Activated T-helper 1 cell treated with Interleukin-2 at 50 U/mL for 16 hours (primary cell): ENCODE measurements at places on chromosomes 6 and 20.

- DNase-seq: no peak
Measured at GRCh38 chr6:41667195-41667594, 28.9 kb downstream of the MDFI start.

- DNase-seq: no peak
Measured at GRCh38 chr6:13553646-13554045, 20.8 kb upstream of the SIRT5 start.

GRCh38 chr6:73503027-73503772, 17.6 kb downstream of the EEF1A1 start:
- no peak for DNase-seq

- no peak for DNase-seq
Measured at GRCh38 chr6:551829-552350, 105.0 kb downstream of the HUS1B start.

DNA sequence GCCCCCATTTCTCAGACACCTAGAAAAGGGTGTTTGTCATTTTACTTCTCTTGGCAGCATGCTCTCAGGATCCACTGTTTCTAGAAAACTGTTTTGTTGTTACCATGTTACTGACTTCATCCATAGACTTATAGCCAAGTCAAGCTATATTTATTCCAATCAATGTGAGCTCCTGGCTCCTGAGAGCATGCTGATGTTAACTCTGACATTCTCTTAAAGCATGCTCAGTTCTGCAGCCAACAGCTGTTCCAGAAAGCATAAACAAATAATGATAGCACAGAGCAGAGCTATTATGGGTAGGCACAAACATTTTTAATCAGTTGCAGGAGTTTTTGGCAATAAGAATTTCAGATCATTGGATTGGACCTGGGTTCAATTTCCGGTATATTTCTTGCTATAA, 92.4 kb upstream of the CEP85L start:
- DNase-seq: no peak

GRCh38 chr6:57252975-57253374, 30.9 kb upstream of the RAB23 start:
- no peak for DNase-seq

- DNase-seq: no peak
Measured at GRCh38 chr6:38498805-38499445, 140.8 kb downstream of the BTBD9 start.

GRCh38 chr6:140779341-140779740, 1353.4 kb upstream of the GJE1 start:
- DNase-seq: no peak

GRCh38 chr6:80380566-80380965, 274.1 kb downstream of the BCKDHB start:
- no peak for DNase-seq
